ENCODE measurements at places on chromosomes 16 and 17. TPM values are rescaled to one million over a fixed set of nuclear protein-coding genes. Genes with fewer than 3 reads are reported as not detected.

Gene KRTAP3-2
- not detected for total RNA-seq

Gene UNK
- total RNA-seq: 27.4 TPM

GRCh38 chr17:18166894-18167293 is 16.7 kb upstream of the ALKBH5 start:
- no peak for DNase-seq

DNA sequence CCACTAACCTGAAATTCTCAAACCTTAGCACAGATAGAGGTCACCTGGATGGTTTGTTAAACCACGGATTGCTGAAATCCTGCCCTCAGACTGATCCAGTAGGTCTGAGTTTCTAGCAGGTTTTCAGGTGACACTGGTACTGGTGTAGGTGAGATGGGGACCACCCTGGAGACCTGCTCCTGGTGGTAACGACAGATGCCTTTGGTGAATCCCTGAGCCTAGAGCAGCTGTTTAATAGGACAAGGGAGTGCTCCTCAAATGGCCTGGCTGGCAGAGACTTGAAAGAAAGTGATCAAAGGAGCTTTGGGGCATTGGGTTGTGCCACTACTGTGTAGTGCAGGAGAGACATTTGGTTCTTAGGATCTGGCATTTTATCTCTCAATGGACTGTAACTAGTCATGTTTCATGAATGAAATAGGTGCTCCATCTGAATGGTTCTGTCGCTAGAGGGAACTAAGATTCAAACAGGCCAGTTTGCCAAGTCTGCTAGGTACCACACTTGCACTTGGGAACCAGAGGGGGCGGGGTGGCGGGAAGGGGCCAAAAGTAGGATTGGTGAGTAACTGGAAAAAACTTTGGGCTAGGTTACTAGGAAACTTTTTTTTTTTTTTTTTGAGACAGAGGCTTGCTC is 2.9 kb upstream of the IFI35 start:
- no peak for DNase-seq

DNA sequence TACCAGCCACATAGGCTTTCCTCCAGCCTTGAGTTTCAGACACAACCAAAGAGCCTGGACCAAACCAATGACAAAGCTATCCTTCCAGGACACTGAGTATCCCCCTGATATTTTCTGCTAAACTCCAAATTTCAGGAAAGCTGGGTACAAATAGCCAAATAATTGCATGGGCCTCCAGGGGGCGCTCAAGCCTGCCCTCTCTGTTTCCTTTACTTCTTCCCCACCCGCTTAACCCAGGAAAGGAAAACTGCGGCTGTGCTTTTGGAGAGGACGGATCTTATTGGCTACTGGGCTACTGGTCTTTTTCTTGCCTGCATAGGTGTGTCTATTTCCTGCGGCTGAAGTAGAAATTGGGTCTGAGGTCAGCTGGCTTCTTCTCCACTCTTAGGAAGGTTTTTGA is 30.1 kb downstream of the GNGT2 start:
- DNase-seq: peak; percentile 51

- no peak for DNase-seq
Measured at GRCh38 chr17:58334256-58334655, 5.7 kb upstream of the TSPOAP1 start.

GRCh38 chr16:11977376-11978041 is 975 bp downstream of the SNX29 start:
- DNase-seq: no peak

DNA sequence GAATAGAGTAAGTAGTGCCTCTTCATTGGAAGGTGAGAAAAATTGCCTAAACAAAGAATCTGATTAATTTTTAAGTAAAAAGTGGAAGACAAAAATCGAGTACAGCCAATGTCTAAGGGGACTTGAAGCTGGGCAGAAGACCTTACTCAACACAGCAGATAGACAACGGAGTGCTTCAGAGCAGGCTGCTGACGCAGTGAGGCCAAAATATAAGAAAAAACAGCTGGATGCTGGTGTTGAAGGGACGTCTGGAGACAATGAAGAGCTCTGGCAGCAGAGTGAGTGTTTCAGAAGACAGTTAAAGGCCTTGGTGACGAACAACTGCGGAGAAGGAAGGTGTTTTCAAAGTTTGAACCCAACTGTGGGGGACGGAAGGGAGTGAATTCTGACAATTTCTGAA is 169.8 kb downstream of the MRTFB start:
- DNase-seq: no peak

DNA sequence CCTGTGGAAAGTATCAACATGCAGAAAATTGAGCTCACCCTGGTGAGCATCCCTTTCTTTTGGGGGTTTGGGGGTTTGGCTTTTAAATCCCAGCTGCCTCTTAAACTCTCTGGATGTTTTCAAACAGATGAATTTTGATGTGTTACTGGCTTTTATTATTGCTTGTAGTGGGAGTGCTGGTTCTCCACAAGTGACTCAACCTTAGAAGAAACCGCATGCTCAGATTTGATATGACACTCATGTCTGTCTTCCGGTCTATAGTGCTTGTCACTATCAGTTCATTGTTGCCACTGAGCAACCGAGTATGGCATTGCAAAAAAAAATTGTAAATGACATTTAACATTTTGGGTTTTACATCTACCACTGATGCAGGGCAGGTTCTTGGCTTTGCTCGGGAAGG is 104.5 kb downstream of the HS3ST4 start:
- no peak for DNase-seq

- no peak for DNase-seq
Measured at GRCh38 chr16:89375021-89375420, 115.3 kb downstream of the ANKRD11 start.

DNA sequence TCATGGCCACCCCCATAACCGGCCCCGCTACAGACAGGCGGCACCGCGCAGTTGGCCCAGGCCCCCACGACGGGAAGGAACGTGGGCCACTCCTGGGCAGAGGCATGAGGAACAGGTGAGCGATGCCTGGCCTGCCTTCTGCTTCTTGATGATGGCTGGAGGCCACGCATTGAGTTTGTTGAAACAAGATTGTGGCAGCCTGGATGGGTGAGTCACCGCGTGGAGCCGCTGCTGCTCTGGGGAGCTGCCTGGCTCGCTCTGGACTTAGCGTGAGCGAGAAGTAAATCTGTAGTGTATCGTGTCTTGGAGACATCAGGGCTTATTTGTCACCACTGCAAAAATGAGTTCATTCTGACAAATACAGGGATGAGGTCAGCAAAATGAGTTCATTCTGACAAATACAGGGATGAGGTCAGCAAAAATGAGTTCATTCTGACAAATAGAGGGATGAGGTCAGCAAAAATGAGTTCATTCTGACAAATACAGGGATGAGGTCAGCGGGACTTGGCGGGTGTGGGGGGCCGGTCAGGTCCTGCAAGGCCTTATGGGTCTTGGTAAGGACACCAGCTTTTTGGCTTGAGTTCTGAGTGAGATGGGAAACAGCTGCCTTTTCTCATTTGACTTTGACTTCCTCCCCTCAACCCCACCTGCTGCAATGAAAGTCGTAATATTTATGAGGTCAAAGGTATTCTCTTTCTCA is 93.0 kb downstream of the SEC14L1 start:
- peak; percentile 11 for DNase-seq

GRCh38 chr16:48971571-48972077 is 310.0 kb downstream of the CBLN1 start:
- DNase-seq: no peak

DNA sequence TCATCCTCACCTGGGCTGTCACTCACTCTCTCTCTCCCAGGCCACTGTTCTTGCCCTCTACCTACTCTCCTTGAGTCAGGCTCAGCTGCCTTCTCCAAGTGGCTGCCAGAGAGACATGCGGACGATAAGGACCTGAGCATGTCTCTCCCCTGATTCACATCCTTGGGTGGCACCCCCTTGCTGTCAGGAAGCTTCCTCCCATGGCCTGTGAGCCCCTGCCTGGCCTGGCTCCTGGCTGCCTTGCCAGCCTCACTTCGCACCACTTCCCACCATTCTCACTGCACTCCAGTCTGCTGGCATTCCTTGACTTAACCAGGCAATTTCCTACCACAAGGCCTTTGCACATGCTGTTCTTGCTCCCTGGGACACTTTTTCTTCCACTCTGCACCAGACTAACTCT is 2.7 kb upstream of the ALDH3A1 start:
- DNase-seq: no peak

- no peak for DNase-seq
Measured at GRCh38 chr17:74677558-74678466, 34.9 kb downstream of the CD300LF start.
